Inflammatory macrophage treated with lipopolysaccharide for 1 hour (primary cell): ENCODE measurements at places on chromosomes 13 and 19.

- no peak for DNase-seq
Observed at GRCh38 chr19:33040994-33041827, 23.5 kb downstream of the RHPN2 start.

- DNase-seq: no peak
Observed at GRCh38 chr19:10612499-10613119, 12.7 kb upstream of the SLC44A2 start.

DNA sequence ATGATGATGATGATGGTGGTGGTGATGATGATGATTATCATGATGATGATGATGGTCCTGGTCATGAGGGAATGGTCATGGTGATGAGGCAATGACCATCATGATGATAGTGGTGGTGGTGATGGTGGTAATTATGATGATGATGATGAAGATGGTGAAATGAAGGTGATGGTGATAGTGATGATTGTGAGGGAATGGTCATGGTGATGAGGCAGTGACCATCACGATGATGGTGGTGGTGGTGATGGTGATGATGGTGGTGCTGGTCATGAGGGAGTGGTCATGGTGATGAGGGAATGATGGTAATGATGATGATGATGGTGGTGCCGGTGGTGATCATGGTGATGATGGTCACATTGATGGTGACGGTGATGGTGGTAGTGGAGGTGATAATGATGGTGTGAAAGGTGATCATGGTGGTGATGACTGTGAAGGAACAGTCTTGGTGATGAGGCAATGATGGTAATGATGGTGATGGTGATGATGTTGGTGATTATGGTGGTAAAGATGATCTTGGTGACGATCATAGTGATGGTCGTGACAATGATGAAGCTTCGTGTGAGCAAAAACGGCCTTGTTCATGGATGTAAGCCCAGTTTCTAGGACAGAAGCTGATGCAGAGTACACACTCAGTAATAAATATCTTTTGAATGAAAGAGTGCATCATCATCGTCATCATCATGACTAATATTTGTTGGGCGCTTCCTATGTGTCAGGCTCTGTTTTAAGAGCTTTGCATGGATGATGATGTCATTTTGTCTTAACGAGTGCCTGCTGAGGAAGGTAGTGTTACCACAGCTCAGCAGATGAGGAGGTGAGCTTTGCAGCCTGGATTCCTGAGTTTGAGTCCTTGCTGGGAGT is 17.3 kb downstream of the SBK2 start:
- peak; percentile 55 for DNase-seq

DNA sequence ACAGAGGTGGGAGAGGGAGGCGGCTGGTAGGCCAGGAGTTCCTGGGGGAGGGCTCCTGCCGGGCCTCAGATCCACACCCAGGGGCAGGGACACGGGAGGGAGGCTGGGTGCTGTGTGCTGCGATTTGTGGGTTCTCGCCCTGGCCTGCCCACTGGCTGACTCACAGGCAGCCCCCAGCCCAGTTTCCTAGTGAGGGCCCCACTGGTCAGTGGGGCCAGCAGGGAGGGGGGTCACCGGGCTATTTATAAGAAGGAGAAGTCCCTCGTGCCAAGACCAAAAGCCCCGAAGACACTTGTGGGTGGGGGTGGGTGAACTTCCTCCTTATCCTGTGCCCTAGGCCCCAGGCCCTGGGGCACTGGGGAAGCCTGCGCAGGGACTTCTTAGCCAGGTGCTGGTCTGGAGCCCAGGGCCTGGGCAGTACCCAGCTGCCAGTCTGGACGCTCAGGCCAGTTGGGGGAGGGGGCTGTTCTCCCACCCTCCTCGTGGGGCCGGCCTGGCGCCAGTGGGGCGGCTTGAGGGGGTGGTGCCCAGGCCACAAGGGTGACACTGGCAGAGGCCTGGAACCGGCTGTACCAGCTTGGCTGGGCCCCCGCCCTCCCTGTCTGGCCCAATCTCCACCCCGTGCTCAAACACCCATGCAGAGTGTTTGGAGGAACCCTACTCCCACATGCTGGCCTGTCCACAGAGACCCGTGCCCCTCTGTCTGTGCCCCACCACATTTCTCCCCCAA is 5.0 kb upstream of the JUNB start:
- peak; percentile 86 for DNase-seq

DNA sequence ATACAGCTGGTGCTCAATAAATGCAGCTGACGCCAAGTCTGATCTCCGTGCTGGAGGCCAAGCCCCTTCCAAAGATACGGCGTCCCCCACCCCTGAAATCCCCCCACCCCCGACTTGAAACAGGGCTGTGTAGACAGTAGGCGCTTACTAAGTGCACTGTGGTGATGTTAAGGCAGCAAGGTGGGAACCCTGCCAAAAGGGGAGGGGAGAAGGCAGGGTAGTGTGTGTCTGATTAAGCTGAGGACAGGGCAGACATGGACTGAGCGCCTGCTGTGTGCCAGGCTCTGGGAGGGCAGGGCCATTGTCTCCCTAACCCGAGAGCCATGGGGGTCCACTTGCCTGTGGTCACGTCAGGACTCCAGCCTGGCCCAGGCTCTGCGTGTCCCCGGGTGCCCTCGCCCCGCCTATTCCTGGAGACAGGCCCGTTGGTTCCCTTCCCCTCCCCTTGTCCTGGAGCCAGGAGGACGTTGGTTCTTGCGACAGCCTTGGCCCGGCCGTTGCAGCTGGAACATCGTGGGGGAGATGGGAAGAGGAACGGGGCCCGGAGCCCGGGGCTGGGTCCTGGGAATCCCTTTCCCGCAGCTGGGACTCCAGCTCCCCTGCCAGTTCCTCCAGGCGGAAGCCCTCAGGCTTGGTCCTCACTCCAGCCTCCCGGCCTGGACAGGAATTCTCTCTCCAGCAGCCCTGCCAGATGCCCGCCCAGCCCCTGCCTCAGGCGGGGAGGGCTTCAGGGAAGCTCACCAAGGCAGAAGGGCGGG is 1.7 kb upstream of the ELANE start:
- peak; percentile 36 for DNase-seq

DNA sequence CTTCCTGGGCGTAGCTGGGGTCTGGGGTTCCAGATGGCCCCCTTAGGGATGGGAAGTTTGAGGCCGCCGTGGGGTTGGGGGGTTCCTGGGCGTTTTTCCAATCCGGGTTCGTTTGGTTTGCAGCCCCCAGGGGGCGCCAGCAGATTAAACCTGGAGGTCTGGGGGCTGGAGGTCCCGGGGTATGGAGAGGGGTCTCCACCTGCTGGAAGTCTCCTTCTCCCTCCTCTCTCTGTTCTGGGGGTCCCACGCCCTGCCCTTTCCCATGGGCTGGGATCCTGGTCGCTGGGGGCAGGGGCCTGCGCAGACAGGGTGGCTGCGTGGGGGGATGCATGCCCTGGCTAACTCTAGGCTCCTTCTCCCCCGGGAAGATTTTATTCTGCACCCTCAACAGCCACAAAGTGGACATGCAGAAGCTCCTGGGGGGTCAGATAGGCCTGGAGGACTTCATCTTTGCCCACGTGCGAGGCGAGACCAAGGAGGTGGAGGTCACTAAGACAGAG is 899 bp downstream of the GIPC3 start:
- DNase-seq: peak; percentile 39

DNA sequence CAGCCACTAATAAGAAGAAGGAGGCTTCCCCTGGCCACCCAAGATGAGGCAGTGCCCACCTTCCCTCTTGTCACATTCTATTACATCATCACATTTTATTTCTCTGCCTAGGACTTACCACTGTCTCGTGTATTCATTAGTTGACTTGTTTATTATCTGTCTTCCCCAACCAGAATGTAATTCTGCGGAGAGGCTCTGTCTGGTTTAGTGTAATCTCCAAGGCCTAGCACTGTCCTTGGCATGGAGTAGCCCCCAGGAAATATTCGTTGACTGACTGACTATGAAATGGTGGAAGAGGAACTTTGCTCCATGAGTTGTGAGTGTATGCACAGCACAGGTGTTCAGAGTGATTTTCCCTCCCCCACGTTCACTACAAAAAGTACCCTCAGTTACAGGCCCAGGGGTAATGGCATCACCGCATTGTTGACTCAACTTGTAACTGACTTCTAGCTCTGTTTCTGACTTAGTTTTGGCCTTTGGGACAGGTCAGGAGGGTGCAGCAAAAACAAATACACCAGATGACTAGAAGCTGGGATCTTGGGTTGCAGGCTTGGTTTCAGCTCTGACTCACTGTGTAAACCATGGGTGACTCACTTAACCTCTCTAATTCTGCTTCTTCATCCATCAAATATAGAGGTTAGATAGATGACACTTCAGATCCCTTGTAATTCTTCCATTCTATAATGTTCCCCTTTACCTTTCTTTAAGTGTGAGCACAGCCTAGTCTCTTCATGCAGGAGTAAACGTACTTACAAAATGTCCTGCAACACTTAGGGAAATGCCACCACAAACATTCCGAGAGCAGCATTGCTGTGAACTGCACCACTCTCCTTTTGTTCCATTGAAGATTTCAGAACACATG is 229.7 kb downstream of the KCNRG start:
- DNase-seq: peak; percentile 56

DNA sequence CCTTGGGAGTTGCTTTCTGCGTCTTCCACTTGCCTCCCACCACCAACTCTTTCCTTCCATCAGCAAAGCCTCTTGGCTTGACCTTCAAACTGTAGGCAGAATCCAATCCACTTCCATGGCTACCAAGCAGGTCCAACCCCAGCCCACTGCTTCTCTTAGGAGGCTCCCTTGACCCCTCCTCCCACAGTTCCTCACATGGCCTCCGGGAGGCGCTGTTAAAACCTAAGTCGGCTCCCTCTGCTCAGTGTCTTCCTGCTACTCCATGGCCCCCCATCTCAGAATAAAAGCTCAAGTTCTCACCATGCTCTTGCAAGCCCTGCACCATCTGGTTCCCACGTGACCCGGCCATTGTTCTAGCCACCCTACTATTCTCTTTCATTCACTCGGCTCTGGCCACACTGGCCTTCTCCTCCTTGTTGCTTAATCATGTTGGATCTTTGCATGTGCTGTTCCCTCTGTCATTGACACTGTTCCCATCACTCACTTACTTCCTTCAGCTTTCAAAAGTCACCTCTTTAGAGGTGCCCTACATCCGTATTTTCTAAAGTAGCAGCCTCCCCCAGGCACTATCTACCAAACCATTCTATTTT is 7.5 kb downstream of the IZUMO2 start:
- DNase-seq: no peak

GRCh38 chr19:5263615-5264014 is 77.0 kb downstream of the PTPRS start:
- no peak for DNase-seq
